ENCODE measurements at places on chromosomes 5 and 9.

DNA sequence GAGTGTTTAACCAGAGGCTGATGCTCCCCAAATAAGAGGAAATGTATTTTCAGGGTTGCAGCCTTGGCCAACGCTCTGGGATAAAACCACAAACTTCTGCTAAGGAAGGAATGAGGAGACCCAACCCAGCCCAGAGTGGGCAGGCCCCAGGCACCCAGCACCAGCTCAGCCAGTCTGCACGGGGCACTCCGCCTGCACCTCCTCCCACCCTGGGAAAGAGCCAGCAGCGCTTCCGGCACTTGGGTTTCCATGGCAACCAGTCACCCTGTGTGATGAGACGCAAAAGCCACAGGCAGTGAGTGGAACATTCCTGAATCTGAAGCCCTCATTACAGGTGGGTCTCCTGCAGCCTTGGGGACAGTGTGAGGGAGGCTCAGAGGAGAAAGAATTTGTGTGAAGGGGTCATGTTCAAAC is 85.2 kb upstream of the ZBTB43 start:
- no peak for DNase-seq

DNA sequence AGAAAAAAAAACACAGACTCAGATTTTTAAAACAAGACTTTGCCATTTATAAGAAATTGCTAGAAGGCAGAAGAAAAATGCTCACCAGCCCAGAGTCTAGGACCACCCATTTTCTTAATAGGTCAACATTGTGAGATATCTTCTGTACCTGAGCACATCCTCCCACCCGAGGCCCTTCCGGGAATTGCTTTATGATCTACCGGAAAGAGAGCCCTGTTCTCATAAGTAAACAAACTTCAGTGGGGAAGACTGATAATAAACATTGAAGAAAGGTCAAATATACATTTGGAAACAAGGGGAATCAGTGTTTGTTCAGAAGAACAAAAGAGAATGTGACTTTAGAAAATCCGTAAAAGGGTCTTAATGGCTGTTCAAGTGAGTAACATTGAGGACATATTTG is 44.4 kb downstream of the PRKACG start:
- no peak for DNase-seq

- DNase-seq = no peak
Measured at GRCh38 chr5:160805376-160805775, 46.6 kb downstream of the ATP10B start.

DNA sequence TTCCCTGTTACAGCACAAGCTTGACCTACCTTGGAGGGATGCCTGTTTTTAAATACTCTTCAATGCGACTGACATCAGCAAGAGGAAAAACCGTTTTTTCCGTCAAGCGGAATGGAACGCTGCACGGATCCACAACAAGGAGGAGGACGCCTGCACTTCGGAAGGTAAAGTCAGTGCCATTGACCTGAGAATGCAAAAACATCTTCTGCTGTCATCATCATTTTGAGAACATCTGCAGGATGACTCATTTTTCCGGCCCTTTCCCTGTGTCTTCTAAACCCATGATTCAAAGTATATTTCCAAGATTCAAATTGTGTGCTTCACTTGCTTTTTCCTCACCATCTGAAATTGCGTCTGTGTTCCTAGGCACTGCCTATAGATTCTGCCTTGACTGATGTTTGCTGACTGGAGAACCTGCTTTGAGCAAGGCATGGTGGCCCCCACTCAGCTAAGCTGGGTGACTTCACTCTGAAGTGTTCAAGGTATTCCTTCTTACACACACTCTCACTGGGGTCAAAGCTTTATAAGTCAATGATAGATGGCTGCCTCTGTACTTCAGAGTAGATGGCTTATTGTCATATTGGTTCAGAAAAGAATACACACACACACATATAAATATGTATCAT is 78.1 kb downstream of the CEMIP2 start:
- DNase-seq = no peak

GRCh38 chr9:38346811-38347210 is 45.7 kb upstream of the ALDH1B1 start:
- no peak for DNase-seq

DNA sequence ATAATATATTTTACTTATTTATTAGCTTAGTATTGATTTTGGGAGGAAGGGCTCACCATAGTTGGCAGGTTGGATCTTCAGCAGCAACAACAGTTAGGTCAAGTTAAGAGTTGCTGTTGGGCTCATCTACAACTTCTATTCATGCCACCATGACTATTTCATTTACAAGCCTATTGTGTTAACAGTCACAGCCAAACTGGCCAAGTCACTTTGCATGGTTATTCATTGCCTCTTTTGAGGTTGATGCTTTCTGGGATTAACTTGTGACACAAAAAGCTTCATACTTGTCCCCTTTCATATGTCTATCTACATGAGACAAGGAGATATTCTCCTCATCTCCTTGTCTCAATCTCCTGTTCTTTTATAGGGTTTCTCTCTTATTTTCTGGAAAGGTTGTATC is 98.3 kb downstream of the WDR70 start:
- DNase-seq = no peak
